Suppressor macrophage treated with lipopolysaccharide for 1 hour (primary cell): ENCODE measurements at places on chromosomes 11 and 22.

DNA sequence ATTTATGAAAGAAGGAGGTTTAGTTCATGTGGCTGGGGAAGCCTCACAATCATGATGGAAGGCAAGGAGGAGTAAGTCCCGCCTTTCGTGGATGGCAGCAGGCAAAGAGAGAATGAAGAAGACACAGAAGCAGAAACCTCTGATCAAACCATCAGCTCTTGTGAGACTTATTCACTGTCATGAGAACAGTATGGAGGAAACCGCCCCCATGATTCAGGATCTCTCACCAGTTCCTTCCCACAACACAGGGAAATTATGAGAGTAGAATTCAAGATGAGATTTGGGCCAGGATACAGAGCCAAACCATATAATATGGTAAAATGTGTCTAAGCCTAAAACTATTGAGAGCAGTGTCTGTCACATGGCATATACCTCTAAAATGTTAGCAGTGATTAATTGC, 503.8 kb upstream of the CCDC179 start:
- no peak for DNase-seq

- no peak for DNase-seq
Observed at GRCh38 chr11:133955081-133955891, 1.5 kb downstream of the IGSF9B start.

GRCh38 chr22:29587938-29588699, 7.2 kb upstream of the NIPSNAP1 start:
- DNase-seq: peak; percentile 85

- DNase-seq: peak; percentile 88
Observed at GRCh38 chr11:48081151-48082010, 101.0 kb downstream of the PTPRJ start.

DNA sequence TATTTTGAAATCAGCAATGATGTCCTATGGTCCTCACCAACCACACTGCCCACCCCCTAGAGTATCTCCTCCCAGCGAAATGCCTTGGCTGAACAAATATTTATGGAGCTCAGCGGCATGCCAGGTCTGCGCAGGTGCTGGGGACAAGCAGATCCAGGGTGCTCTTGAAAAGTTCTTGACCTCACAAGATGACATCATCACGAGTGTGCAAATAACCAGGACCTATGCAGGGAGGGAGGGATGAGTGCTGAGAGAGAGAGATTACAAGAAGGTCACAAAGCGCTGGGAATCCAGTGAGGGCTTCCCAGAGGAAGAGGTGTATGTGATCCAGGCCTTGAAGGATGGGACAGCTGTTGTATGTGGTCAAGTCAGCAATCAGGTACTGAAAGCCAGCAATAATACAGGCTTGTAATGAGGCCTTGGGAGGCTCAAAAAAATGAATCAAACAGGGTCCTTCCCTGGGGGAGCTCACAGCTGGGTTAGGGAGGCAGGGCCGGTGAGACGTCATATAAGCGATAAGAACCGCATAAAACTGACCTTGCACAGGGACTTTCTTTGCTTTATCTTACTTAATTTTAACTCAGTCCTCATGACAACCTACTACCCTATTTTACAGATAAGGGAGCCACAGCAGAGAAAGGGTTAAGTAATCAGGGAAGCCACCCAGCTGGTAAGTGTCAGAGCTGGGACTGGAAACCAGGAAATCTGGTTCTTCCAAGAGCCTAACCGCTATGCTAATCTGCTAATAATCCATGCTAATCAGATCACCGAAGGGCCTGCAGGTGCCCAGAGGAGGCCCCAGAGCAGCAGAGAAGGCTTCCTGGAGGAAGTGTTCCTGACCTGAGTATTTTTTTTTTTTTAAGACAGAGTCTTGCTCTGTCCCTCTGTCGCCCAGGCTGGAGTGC, 8.2 kb downstream of the ARRB1 start:
- peak; percentile 61 for DNase-seq

DNA sequence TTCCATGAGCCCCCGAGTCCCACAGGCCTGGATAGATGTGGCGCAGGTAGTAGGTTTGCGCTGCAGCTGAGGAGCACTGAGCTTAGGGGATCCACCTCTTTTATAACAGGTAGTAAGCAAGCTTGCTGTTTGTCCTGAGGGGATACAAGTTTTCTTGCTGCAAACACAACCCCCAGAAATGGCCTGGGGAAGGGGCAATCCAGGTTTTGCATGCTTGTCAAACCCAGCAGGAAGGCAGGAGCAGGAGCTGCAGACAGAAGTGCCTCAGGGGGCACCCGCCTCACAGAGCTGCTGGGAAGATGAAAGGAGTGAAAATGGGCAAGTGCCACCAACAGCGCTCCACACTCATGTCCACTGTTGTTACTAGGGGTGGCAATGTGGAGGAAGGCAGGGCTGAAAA, 18.5 kb downstream of the APOL5 start:
- no peak for DNase-seq

- peak; percentile 93 for DNase-seq
Observed at GRCh38 chr22:37817705-37818408, 5.3 kb upstream of the GALR3 start.

GRCh38 chr11:37544491-37544890, 946.5 kb upstream of the RAG2 start:
- DNase-seq: no peak

DNA sequence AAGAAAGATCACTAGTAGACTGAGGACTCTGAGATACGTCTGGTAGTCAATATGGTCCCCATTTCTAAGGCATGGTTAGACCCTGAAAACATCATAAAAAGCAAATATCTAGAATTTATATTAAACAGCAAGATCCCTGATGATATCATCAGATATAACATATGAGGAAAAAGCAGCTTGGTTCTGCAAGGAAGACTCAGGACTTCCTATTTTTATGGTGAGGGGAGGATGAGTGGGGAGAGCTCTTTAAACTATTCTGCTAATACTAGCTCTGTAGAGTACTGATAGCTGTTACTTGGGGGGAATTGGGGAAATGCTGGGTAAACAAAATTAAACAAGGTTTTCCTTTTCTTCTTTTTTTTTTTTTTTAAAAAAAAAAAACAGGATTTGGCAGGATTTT, 235.8 kb downstream of the SWAP70 start:
- DNase-seq: peak; percentile 45

DNA sequence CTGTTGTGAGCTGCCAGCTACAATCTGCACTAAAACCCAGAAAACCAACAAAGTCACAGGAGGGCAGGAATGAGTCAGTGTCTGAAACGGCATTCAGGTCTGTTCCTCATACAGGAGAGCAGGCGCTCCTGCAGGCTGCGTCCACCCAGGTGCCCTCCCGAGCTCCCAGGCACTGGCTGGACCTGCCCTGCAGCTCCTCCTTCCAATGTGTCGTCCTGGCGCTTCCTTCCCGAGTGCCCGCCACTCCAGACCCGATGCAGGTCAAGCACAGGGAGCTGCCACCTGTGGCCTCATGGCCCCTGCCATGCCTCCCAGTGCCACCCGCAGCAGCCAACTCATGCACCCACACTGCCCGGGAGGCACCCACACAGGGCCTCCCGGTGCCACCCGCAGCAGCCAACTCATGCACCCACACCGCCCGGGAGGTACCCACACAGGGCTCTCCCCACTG, 12.0 kb downstream of the BRD1 start:
- DNase-seq: no peak

DNA sequence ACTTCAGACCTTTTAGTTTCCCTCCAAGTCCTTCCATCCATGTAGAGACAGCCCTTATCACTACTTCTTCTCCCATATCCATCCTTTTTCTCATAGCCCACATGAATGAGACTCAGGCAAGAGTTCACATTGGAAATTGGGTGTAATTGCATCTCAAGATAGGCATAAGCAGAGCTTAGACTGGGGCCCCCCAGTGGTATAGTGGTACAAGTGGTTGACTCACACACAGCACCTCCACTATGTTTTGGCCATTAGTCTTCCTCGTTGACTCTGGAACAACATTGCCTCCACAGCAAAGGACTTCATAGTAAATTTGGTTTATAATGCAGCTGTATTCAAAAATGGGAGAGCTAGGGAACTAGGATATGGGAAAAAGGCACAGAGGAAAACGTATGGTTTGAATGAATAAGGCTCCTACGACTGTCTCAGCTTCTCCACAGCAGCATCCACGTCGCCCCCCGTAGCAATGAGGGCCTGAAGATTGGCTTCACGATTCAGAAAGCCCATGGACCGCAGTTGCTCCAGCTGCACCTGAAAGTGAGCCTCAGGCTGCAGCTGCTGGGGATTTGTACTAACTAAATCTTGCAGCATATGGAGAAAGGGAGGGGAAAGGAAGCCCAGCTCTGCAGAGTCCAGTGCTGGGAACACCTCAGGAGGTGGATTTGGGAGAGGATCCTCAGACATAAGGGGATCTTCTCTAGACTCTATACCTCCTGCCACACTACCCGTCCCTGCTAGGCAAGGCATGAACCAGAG, 2.4 kb downstream of the UBQLN3 start:
- DNase-seq: no peak

- DNase-seq: peak; percentile 54
Observed at GRCh38 chr22:36374603-36375024, 13.2 kb downstream of the MYH9 start.

DNA sequence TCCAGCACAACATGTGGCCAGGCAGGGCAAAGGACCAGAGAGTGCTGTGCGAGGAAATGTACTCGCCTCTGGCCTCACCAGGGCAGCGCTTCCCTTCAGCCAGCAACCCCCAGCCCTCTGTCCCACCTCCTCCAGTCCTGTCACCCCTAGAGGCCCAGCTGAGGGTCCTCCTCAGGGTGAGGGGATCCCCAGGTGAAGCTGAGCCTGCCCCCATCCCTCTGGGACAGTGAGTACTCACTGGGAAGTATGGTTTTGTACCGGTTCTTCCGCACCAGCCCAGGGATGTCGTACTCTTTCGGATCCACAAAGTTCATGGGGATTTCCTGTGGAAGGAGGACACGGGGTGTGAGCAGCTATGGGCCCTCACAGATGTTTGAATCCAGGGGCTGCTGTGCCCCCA, 11.7 kb upstream of the IGSF22 start:
- DNase-seq: no peak

- DNase-seq: no peak
Observed at GRCh38 chr22:33116841-33117547, 58.8 kb upstream of the SYN3 start.

- no peak for DNase-seq
Observed at GRCh38 chr11:1023811-1024596, 12.5 kb downstream of the MUC6 start.

- no peak for DNase-seq
Observed at GRCh38 chr11:42657169-42657568, 654.6 kb upstream of the API5 start.

- DNase-seq: no peak
Observed at GRCh38 chr22:32827049-32827602, 25.6 kb downstream of the TIMP3 start.

DNA sequence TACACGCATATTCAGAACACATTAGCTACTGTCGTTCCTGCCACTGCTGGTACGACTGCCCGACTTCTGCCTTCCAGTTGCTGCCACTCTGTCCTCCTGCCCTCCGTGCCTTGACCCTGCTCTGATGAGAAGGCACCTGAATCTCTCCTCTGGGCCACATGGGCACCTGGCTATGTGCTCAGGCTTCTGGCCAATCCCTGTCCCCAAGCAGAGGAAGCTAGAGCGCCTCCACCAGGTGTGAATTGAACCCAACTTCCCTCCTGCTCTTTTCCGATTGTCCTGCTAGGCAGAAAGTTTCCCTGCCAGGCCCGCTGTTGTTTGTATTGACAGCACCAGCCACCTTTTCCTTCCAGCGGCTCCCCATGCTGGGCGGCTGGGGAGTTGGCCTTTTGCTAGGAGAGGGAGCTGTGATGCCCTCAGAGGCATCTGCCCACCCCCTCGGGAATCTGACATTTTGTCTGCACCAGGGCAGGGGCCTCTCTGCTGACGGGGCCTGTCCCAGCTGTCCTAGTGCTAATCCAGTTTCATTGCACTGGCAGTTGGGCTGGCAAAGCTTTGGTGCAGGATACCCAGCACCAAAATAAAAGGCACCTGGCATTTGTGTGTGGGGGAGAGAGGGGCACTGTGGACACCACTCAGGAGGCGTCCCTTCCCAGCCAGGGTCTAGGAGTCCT, 118.0 kb downstream of the GRIK4 start:
- DNase-seq: no peak

GRCh38 chr11:77522215-77522614, 48.3 kb upstream of the PAK1 start:
- DNase-seq: no peak
